ENCODE measurements at places on chromosomes 7 and 10.

DNA sequence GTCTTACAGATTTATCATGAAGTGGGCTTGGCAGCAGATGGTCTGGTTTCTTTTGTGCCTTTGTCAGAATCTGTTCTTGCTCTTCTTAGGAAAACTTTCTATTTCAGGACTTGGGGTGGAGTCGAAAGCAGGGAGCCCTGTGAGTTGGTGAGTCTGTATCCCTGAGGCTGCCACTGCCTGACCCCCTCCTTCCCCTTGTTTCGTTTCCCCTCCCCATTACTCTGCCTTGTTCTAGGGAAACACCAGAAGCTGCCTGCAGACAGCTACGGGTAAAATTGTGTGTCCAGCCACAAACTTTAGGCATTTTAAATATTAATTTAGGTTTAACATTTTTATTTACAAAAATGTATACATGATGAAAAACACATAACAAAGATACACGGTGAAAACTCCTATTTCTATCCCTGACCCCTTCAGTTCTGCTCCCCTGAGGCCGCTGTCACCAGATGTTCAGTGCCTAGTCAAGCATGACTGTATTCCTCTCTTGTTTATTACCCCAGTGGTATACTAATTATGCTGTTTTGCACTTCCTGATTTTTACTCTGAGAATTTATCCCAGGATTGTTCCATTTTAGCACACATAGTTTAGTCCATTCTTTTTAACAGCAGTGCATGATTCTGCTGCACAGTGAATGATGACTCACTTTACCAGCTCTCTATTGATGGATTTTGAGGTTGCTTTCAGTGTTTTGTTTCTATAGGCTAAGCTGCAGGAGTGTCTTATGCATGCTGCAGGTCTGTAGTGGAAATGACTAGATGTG, 9.1 kb downstream of the TSPAN14 start:
- peak; percentile 51 for DNase-seq

DNA sequence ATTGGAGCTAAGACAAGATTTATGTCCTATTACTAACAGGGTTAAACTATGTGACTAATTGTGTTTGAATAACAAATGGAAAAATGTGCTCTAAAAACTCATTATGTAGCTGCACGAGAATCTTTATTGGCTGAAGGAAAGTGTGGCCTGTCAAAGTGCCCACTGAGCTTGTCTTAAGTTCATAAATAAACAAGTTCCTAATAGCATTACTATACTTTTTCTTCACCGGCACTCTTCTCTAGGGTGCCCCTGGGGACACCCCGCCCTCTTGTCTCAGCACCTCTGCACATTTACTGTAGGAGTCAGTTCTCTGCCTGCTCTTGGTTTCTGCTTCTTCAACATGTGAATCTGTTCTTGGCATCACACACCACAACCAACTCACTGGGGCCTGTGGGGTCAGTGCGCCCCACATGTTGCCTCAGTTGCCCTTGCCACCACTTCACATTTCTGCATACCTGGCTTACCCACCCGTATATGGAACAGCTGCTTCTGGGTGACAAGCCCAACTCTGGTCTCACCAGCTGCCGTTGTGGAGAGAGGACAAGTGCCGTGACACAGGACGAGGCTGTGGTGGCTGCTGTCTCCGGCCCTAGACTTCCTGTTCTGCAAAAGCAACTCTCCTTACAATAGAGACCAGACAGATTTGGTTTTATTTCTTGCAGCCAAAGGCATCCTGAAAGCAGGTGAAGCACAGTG, 96.3 kb upstream of the DDC start:
- peak; percentile 23 for DNase-seq

DNA sequence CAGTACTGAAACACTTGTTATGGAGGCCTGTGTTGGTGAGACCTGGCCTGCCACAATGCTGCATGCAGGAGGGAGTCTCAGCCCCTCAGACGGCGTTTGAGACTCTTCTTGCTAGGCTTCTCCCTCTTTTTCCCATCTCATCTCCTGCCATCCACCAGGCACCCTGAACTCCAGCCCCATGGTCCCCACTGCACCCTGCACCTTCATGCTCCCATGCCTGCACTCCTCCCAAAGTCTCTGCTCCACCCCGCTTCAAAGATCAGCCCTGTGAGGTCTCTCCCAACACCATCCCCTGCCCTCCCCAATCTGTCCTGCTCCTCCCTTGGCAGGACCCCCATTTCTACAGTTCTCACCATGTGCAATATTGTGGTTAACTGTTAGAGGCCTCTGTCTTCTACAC, 61.7 kb downstream of the VOPP1 start:
- DNase-seq, result no peak

DNA sequence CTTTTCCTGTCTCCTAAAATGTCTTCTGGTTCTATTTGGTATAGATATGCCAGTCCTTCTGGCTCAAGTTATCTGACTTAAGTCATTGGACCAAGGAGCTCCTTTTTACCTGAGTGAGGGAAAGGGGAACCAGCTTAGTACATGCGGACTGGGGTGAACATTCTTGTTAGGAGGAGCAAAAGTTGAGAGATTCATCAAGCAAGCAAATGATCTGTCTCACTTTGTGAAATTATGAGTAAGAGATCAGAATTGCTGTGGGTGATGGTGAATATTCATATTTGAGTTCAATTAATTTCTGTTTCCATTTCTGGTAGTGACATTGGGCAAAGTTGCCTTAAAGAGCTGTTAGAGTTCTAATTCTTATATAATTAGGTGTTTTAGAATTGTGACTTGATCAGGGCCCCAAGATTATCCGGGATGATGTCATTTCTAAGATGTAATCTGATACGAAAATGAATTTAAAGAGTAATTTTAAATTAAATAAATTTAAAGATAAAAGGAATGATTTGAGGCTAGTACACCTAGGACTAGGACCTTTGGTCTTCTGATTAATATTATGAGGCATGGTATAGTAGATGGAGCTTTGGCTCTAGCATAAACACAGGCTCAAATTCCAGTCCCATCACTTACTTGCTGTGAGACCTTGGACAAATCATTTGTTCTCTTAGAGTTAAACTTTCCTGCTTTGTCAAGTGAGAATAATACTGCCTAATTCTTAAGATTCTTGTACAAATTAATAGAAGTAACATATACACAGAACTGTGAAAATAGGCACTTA, 60.4 kb upstream of the STRIP2 start:
- no peak for DNase-seq

DNA sequence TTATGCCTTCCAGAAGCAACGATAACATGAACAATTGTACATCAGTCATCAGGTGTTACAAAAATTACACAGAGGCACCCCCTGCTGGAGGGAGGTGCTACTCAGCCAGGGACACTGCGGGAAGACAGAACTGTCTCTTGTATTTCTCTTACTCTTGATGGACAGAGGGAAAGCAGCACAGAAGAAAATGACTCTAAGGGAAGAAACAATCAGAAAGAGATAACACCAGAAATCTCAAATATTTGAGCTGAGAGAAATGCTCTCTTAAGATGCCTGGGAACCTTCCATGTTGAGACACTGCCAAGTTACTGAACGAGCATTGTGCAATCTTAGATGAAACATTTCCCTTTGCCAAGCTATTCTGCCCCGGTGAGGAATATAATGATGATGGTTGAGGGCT, 227.6 kb upstream of the NPSR1 start:
- DNase-seq, result no peak

DNA sequence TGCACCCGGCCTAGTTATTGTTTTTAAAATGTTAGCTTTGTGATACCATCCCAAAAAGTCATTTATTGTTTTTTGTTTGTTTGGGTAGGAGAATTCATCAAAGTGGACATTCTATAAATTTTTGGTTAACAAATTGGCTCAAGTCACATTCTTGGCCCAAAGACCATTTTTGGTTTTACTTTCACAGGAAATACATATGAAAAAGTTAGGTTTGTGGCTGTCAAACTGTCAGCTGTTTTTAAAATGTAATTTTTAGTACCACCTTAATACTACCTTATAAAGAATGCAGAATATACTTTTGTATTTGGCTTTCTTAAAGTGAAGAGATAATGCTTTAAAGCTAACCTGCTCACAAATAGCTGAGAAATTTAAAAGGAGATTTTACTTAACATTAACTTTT, 25.1 kb downstream of the TMEM168 start:
- no peak for DNase-seq

DNA sequence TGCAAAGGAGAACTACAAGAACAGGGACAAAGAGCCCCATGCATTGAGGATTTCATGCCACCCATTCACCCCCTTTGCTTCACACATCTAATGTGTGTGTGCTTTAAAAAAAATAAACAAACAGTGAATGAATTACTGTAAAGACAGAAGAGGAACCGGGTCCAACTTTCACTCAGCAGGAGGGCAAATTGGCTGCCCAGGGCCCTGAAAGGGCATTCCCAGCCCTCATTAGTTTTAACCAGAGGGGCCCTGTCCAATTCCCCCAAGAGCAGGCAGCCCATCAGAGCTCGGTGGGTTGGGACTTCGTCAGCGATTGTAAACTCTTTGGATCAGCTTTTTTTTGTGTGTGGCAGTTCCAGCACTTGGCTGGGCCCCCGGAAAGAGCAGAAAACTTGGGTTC, 73.6 kb upstream of the PDZD8 start:
- DNase-seq, result no peak

- no peak for DNase-seq
Observed at GRCh38 chr10:88116971-88117626, 253.7 kb downstream of the PTEN start.

DNA sequence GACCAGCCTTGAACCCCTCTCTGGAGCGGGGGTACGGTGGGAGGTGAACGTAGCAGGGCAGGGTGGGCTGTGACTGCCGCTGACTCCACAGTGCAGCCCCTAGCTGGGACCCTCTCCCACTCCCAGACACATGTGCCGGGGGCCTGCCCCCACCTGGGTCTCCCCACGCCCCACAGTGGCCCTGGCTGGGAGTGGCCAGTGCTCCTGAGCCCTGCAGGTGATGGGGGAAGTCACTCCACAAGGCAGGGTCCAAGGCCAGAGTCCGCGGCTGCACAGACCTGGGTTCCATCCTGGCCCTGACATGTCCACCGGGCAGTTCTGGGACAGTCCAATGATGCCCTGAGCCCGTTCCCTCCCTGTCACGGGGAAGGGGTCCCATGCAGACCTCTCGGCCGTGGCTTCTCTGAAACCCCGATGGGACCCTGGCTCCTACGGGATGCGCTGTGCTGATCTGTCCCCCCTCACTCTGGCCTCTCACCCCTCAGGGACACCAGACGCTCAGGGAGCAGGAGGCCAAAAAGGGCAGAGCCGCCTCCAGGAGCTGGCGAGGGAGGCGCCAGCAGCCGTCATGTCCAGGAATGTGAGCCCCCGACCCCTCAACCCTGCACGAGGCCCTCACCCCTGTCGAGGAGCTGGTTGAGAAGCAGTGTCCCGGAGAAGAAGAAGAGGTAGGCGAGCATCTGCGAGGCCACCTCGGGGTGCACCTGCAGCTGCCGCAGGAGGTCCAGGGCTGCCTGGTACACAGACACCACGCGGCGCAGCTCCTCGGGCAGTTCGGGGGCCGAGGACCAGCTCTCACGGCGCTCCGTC, 40.4 kb downstream of the AP5Z1 start:
- DNase-seq, result no peak

- no peak for DNase-seq
Observed at GRCh38 chr7:148978091-148978490, 50.2 kb downstream of the PDIA4 start.

- DNase-seq, result no peak
Observed at GRCh38 chr10:8049045-8049864, 5.2 kb upstream of the GATA3 start.

DNA sequence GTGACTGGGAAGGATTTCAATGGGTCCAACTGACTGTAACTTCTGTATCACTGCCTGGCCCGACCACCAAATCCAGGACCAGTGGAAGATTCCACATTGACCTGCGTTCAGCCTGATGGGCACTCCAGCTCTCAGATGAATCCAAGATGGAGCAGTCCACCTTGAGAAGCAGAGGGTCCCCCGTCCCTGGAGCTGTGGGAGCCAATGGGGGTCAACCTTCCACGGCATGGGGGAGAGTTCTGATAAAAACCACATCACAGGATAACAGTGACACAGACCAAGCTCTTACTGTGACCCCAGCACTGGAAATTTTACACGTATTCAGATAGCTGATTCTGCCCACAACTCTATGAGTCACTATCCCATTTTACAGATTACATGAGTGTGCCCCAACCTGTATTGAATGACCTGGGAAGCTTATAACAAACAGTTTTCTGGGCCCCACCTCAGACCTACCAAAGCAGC, 11.2 kb downstream of the ZCCHC24 start:
- DNase-seq, result no peak

DNA sequence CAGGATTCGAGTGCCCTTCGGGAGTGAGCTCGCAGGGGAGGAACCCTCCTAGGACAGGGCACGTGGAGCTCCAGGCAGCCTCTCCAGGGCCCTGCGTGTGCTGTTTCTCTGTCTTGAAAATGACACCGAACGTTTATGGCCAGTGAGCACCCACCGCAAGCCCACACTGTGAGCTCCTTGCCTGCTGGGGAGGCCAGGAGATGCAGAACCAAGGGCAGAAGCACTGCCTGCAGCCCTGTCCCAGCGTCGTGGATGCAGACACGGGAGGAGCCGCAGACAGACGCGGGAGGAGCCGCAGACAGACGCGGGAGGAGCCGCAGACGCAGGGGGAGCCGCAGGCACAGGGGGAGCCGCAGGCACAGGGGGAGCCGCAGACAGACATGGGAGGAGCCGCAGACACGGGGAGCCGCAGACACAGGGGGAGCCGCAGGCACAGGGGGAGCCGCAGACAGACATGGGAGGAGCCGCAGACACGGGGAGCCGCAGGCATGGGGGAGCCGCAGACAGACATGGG, 314.4 kb downstream of the PTPRN2 start:
- DNase-seq, result no peak

- DNase-seq, result no peak
Observed at GRCh38 chr10:60384011-60384410, 5.7 kb downstream of the ANK3 start.

GRCh38 chr7:148727501-148728278, 29.0 kb downstream of the CUL1 start:
- DNase-seq, result no peak

GRCh38 chr7:138188290-138188858, 112.1 kb downstream of the AKR1D1 start:
- DNase-seq, result no peak

DNA sequence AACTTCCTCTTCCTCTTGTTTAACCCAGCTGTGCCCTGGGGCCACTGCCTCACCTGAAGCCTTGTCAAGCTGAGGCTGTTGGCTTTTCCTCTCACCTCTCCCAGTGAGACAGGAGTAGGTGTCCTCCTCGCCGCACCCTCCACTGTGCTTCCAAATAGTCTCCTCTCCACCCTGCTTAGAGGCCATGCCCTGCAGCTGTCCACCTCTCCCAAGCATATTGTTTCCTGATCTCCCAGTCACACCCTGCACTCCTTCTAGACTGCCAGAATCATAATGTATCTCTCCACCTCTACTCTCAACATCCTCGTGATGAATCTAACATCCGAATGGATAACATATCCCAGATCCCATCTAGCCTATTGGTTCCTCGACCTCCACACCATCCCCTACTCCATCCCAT, 196.3 kb upstream of the GHITM start:
- DNase-seq, result no peak

GRCh38 chr7:2260820-2261219, 18.8 kb downstream of the NUDT1 start:
- DNase-seq, result no peak

- peak; percentile 66 for DNase-seq
Observed at GRCh38 chr7:2934211-2934731, 90.2 kb upstream of the GNA12 start.

Measured in inflammatory macrophage treated with lipopolysaccharide for 1 hour (primary cell).